ENCODE measurements at places on chromosomes 1 and 21.

GRCh38 chr1:114671939-114672275 is 2.1 kb upstream of the DENND2C start:
- no peak for DNase-seq

DNA sequence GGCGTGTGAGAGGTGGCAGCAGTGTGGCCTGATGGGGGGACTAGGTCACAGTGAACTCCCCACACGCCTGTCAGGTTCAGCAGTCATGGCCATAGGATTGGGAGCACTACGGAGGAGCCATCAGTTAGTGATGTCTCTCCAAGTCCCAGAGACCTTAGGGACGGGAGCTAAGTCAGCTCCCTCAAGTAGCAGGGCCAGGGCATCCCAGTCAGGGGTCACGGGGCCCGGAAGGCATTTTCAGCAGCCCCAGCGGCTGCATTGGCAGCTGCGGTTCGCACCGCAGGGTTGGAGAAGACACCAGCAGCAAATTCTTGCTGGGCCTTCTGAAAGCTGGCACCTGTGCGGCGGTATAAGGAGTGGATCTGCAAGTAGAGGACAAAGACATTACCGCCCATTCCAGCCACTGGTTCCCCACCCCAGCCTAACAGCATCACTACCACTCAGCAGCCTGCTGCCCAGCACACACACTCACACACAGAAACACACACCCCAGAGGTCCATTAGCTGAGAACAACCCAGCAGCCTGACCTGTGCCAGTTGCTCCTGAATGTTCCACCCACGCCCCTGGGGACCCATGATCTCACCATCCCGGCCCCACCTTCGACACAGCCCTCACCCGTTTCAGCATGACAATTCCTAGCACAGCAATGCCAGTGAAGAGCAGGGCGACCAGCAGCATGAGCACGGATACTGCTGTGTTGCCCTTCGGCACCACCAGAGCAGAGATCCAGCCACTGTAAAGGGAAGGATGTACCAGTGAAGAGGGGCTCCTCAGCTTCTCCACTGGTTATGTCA is 972 bp upstream of the ENTREP3 start:
- DNase-seq, result no peak

GRCh38 chr1:76075877-76076276 is 1.3 kb downstream of the ST6GALNAC3 start:
- no peak for DNase-seq

GRCh38 chr1:242224461-242224860 is 225.6 kb upstream of the MAP1LC3C start:
- no peak for DNase-seq

- DNase-seq, result no peak
These were observed 19.9 kb downstream of the ERO1B start for GRCh38 chr1:236261898-236262297.

DNA sequence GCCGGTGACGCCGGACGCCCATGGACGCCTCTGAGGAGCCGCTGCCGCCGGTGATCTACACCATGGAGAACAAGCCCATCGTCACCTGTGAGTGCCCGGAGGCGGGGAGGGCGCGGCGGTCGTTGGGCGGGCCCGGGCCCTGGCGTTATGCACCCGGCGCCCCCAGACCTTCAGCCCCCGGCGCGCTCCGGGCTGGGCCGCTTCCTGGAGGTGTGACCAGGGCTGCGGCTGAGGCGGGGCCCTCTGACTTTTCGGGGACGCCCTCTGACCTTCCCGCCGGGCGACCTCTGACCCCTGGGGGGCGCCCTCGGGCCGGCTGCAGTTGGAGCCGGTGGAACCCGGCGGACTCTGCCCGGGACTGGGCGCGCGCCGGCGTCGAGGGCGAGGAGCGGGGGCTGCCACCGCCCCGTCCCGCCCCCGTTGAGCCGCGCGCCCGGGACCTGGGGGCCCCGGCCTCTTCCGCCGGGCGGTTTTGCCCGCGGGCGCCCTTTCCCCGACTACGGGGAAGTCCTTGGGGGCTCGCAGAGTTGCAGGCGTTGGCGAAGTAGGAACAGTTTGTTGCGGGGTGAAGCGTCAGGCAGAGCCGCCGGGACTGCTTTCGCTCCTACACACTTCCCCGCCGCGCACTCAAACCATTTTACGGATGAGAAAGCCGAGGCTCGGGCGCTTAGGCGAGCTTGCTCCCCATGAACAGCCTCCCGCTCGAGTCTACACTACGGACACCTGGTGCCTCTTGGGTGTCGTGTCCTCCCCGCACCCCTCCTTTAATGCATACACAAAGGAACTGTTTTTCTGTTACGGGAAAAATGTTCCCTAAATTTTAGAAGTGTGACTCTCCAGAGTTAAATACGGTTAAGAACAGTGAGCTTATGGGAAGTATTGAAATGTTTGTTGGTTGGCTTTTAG is 618 bp downstream of the TRAPPC10 start:
- no peak for DNase-seq

DNA sequence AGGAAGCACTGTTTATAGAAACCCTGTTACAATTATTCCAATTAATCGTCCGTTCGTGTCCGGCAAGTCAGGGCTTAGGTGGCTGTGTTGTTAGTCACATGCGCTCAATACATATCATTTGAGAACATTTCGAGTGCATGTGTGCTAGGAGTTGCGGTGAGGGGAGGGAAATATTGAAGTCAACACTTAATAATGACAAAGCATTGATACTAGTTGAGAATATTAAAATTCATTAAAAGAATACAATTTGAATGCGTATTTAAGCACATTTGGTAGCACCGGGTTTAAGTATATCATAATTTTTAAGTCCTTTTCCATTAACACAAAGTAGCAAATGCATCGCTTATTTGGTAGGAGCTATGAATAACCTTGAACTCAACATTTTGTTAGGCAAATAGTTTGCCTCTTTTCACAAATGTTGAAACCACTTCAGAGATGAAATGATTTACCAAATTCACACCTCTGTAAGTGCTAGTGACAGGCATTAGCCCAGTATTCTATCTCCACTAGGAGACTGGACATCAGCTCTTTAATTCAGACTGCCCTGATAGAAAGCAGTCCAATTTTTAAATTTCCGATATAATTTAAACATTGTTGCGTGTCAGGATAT is 1.1 kb upstream of the SERBP1 start:
- no peak for DNase-seq

DNA sequence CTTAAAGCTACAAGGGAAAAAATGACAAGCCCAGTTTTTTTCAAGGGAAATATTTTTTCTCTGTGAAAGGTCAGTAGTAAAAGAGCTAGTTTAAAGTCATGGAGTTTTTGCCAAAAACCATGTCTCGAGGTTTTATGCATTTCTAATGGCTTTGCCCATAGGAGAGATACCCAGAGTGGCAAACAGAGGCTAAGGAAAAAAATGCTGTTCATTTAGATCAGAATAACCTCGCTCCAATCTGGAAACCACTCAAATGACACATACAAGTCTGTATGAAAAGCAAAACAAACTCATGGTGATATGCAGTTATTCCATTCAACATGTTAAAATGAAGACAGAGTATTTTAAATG is 36.9 kb upstream of the EDEM3 start:
- DNase-seq, result no peak

GRCh38 chr1:36301220-36301619 is 4.9 kb upstream of the SH3D21 start:
- peak; percentile 13 for DNase-seq

DNA sequence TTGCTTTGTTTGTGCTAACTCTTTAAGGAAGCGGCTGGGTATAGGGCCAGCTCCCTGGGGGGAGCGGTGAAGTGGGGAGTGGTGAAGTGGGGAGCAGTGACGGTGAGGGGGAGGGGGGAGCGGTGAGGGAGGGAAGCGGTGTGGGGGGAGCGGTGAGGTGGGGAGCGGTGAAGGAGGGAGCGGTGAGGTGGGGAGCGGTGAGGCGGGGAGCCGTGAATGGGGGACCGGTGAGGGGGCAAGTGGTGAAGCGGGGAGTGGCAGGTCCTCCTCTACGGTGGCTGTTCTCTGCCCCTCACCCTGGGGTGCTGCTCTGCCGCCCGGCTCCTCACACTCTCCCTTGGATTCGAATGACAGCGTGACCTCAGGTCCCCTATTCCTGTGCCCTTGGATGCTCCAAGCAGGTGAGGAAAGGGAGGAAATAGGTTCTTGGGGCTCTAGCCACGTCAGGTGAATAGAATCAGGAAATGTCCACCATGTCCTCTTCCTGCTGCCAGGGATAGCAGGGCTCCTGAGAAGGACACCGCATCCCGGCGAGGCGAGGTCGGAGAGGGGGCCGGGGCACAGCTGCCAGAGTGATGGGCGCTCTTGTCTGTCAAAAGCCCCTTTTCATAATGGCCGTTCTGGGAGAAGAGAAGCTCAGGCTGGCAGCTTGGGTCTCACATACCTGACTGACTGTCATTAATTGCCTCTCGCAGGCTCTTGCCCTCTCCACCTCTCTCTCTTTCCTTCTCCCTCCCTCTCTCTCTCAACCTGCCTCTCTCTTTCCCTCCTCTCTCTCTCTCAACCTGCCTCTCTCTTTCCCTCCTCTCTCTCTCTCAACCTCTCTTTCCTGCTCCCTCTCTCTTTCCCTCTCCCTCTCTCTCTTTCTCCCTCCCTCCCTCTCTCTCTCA is 134.2 kb downstream of the PGBD5 start:
- no peak for DNase-seq

GRCh38 chr1:27542463-27543273 is 52.7 kb upstream of the WASF2 start:
- no peak for DNase-seq

DNA sequence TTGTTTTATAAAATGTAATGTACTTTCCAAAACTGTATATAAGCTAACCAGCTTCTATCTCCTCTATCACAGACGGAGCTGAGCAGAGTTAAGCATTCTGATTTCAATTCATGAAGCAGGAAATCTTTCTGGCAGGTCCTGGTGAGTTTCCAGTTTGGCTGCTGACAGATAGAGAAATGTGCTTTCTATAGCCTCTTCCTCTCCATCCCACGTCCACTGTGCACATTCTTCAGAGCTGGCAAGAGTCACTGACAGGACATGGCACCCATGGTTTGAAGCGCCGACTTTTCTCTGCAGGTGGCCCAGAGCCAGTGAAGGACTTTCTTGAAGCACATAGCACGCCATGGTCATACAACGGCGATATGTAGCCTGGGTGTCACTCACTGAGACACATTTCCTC is 52.3 kb upstream of the POU2F1 start:
- no peak for DNase-seq

DNA sequence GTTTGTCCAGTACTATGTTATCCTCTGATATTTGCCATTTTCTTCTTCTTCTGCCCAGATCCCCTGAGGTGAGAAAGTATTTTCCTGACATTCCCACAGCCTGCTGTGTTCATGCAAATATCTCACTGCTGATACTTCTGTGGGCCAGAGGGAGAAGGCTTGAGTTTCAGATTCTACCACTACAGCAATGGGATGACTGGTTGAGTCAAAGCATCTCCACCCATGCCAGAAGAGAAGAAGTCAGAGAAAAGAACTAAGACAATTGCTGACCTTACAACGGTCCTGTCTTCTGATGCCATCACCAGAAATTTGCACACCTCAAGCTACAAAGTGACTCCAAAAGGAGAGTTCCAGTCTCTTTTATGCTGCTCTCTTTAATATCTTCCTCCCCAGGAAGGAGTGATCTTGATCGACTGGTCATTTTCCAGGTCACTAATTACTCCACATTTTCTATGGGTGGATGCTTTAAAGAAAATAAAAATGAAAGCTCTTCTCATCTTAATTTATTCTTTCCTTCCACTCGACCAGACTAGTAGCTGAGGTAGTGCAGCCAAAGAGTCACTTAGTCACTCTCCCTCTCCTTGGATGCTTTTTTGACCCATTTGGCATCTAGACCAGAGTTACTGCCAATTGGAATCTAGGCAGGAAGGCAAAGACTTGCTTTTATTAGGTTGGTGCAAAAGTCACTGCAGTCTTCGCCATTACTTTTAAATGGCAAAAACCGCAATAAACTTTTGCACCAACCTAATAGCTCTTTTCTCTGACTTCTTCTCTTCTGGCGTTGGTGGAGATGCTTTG is 195.1 kb downstream of the PTPRC start:
- DNase-seq, result no peak

GRCh38 chr1:91559838-91560565 is 59.4 kb downstream of the CDC7 start:
- DNase-seq, result no peak

GRCh38 chr21:34197561-34197960 is 124.2 kb downstream of the MRPS6 start:
- no peak for DNase-seq

DNA sequence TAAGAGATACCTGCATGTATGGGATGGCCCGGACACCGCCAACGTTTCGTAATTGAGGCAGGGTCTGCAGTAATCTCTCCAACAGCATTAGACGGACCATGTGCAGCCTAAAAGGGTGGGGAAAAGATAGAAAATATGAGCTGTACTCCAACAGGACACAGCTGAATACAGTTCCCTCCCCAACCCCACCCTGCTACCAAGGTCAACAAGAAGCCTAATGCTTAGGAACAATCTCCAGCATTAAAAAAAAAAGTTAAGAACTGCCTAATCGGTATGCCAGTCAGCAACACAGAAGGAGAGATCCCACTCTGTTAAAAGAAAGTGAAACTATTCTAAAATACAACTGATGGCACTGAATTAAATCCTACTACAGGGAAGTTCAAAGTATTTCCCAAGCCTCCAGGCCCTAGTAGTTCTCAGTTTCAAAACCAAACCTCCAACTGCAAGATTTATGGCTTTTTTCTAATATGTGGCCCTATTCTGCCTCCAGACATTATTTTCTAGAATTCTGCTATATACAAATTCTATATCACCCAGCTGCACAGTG is 81.0 kb downstream of the UBR4 start:
- DNase-seq, result no peak

DNA sequence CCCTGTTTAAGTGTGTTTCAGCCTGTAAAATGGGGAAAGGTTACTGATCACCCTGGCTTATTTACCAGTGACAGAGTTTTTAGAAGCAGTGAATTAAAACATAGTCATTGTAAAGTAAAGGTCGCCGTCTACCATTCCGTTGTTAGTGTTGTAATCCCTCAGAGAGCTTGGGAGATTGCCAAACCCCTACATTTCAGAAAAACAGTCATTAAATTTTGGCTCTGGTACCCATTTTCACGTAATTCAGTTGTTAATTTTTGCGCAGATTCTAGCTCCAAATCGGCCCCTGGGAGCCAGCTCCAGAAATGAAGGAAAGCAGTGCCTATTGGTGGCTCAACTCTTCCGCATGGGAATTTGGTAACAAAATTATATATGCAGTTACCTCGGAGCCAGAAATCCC is 127.7 kb upstream of the AJAP1 start:
- DNase-seq, result no peak
